Hypothalamus (tissue), 51 donors: ENCODE measurements at places on chromosomes 5 and 9.

DNA sequence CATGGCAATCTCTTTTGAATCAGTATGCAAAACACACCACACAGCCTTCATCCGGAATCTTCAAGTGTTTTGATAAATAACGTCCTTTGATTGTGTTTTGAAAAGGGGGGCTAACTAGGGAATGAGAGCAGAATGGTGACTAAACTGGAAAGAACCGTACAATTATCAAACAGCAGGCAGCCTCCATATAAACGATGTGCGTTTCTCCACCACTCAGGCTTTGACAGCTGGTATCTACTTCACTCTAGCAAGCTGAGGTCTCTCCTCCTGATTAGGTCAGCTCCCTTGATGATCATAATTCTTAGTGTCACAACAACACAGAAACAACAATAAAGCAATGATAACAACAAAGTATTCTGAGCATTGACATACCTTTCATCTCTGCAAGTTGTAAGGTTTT is 465.9 kb downstream of the TUSC1 start:
- no peak for DNase-seq

DNA sequence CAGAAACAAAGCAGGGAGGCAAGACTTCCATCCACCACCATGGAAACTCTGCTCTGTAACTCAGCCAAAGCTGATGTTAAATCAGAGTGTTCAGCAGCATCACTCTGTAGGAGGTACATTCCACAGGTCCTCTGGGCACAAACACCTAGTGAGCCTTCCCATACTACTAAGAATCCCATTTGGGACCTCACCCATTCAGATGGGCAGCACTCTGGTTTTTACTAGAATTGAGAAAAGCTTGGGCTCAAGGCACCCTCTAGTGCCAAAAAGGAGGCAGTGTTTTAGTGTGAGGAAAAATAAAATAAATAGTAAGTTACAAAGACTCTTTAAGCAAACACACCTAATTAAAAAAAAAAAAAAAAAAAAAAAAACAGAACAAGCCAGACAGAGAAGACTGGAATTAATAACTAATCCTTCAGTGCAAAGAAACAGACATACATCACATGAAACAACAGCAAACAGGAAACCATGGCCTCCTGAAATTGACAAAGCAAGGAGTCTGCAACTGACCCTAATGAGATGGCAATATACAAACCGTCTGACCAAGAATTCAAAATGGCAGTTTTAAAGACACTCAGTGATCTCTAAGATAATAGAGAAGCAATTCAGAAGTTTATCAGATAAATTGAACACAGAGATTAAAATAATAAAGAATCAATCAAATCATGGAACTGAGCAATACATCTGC is 159.5 kb downstream of the GNA14 start:
- no peak for DNase-seq

GRCh38 chr5:171264843-171265242 is 44.2 kb upstream of the TLX3 start:
- no peak for DNase-seq

- no peak for DNase-seq
Measured at GRCh38 chr5:73528248-73528647, 30.0 kb downstream of the BTF3 start.

GRCh38 chr5:128284236-128284635 is 200.7 kb downstream of the SLC12A2 start:
- DNase-seq = no peak

DNA sequence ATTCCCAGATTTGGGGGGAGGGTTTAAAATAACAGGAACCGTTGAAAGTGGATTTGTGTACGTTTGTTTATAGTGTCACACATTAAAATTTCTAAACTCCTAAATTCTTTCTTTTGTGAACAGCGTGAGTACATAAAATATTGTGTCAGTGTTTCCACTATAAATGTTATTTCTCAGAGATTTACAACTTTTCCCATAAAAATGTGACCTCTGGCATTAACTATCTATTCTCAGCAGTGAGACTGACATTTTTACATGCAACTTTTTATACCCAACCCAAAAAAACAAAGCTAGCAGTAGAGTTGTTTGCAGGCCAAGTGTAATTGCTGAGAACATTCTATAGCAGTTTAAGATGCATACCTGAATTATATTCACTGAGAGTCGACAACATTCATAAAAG is 757.0 kb upstream of the ADAMTS16 start:
- DNase-seq = no peak

DNA sequence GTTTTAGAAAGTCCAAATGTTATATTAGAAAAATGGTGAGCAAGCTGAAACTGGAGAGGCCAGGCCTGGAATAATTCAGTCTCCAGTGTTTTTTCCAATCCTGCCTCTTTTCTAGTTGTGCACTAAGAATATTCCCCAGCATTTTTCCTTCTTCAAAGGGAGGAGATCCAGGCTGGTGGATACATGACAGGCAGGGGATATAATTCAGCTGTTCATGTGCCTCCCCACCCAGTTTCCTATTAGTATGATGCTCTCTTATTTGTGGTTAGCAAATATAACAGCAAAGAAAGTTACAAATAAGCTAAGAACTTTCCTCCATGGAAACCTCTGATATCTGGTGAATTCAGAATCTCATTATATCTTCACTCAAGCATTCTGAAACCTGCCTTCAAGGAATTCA is 216.4 kb downstream of the TARS1 start:
- DNase-seq = no peak

DNA sequence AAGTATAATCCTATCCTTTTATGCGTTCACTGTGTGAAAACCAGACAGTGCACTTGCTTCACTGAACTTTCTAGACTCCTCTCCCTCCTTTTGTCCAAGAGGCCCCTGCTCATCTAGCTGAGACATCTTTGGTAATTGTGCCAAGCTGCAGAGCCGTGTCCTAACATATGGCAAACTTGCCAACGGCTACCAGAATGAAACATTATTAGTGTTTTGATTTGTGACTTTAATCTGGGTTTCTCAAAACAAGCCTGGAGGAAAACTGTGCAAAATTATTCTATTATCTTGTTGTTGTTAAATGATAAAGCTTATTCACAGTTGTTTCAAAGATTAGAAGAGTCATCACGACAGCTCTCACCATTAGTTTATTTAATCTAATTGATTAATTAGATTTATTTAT is 79.0 kb upstream of the RETREG1 start:
- no peak for DNase-seq

DNA sequence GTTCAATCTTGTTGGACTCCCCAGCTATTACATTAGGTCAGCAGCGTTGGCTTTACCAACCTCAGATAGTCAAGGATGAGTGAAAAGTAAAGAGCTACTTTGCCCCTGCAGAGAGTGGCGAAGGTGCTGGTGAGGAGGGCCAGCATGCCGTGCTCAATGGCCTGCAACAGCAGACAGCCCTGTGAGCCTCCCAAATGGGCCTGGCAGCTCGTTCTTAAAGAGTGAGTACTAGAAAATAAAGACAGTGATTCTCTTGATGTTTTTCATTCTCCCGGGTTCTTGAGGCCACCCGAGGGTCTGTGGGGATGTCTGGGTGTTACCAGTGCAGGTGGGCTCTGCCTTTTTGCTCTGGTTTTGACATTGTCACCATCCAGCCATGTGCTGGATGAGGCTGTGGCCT is 16.2 kb downstream of the GADD45G start:
- no peak for DNase-seq

GRCh38 chr5:124707520-124707919 is 38.9 kb downstream of the ZNF608 start:
- no peak for DNase-seq

GRCh38 chr9:123353041-123353440 is 3.0 kb upstream of the CRB2 start:
- no peak for DNase-seq

GRCh38 chr5:75668977-75669689 is 48.1 kb downstream of the POC5 start:
- no peak for DNase-seq

DNA sequence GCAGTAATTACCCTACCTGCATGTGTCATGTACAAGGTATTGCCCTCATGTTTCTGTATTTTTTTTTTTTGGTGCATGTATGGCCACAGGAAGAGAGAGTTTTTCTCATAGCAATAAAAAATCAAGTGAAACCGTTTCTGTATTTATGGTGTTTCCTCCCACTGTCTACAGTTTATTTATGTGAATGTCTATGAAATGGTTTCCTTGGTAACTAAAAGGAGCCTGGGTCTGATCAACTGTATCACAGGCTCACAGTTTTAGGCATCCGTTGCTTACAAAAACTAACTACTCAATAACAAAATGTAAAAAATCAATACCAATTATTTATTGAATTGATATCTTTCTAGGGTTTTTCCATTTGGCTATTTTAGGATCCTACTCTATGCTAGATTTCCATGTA is 464.4 kb downstream of the TAF11L14 start:
- DNase-seq = no peak

DNA sequence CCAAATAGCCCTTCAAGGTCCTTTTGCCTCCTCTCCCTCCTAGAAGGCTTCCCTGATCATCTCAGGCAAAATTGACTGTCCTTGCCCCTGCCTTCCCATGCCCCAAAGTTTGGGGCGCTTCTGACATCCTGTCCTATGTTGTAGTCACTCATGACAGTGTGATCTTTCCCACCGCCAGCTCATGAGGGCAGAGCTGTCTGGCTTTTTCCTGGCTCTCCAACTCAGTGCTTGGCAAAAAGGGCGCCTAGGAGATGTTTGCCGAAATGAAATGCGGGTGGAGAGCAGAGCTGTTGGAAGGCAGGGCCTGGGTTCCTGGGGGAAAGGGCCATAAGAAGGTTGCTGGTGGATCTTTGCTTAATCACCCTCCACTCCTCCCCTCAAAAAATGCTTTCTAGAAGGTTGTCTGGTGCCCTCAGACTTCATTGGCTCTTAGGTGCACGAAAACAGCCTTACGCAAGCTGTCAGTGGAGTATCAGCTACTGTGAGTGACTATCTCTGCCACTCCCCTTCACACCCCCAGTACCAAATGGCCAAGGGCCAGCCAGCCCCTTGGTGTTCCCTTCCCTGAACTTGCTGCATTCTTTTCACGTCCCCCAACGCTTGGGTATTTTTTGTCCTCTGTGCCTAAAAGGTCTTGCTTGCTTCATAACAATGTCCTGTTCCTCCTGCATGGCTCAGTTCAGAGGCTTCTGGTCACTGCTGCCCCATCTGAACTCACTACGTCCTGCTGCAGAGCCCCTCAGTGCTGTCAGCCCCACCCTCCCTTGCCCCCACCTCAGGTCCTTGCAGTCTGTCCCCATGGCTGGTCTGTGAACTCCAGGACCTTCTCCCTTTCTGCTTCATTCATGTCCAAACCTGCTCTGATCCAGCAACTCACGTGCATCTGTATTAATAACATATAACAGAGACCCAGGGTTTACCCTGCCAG is 2.6 kb upstream of the SLC25A51 start:
- no peak for DNase-seq

GRCh38 chr9:16579872-16580432 is 290.5 kb downstream of the BNC2 start:
- DNase-seq = no peak

DNA sequence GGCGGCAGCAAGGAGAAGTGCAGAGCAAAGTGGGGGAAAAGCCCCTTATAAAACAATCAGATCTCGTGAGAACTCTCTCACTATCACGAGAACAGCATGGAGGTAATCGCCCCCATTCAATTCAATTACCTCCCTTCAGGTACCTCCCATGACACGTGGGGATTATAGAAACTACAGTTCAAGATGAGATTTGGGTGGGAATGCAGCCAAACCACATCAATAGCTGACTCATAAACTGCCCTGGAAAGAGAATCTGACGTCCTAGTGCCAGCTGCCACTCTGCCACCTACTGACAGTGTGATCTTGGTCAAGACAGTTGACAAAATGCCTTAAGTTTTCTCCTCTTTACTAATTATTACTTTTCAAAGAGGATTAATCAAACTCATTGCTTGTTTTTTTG is 128.3 kb downstream of the GPBP1 start:
- DNase-seq = no peak
